Activated T-cell treated with anti-CD3 and anti-CD28 coated beads for 24 hours (primary cell): ENCODE measurements at places on chromosomes 4 and X.

GRCh38 chr4:103915224-103915869 is 195.6 kb upstream of the TACR3 start:
- no peak for DNase-seq

- DNase-seq = no peak
Observed at GRCh38 chr4:118180776-118181175, 146.5 kb downstream of the NDST3 start.

DNA sequence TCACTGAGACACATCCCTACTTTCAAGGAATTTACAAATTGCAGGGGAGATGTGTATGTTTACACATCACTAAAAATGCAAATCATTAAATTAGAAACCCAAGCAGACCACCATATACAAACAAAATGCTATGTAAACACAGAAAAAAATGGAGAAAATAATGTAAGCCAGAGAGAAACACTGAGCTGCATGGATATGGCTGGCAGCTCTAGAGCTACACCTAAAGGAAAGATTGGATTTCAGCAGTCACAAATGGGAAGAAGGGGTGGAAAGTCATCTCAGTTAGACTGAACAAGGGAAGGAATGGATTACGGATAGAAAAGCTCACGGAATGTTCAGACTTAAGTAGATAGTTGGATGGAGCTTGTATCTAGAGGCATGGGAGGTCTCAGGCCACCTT is 186.3 kb downstream of the MOSPD2 start:
- no peak for DNase-seq

DNA sequence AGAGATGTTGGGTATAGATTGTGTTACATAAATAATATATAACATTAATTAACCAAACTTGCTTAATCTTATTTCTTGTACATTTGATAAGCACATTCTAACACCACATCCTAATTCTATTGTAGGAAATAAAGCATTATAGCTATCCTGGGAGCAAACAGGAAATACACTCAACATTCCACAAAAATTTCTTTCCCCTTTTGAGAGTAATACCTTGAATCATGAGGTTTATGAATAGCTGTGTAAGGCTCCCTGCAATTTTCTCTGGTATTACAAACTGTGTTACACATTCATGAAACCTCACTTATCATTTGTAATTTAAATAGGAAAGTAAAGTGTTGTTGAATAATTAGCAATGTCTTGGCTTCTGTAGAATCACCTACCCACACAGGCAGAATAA is 95.1 kb downstream of the TMEM47 start:
- DNase-seq = no peak

GRCh38 chr4:16019649-16020048 is 56.7 kb upstream of the FGFBP2 start:
- DNase-seq = no peak

GRCh38 chr4:171170671-171171070 is 642.5 kb upstream of the GALNTL6 start:
- no peak for DNase-seq

DNA sequence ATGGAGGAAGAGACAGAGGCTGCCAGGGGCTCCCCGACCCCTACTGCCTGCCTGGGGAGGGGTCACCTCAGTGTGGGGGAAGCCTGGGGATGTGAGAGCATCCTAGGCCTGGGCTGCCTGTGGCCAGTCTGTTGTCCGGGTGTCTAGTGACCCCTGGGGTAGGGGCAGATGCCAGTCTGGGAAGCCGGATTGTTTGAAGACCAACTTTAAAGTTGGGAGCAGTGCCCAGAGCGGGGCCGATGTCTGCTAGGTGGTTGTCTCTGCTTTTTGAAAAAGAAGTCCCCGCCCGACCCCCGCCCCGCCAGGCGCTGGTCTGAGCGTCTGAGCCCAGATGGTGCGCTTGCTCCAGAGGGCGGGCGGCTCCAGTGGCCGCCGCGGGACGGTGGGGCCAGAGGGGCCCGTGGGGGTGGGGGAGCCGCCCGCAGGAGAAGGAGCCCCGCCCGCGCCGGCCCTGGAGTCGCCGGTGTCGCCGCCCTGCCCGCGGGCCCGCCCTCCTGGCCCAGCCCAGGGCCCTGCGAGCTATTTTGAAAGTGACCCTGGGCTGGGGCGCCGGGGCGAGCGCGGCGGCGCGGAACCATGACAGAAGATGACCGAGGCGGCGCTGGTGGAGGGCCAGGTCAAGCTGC is at the start of gene DOK7:
TSS of gene DOK7 (plus strand) at position 517 of the 626 bp plus-strand sequence. CDS start at position 587, 70 bp downstream.
- DNase-seq = no peak

GRCh38 chr4:103099691-103100392 is at the start of gene BDH2:
BDH2 (minus strand) TSS chr4:103099834; CDS start chr4:103096254, 3,580 bp downstream.
- DNase-seq = peak; percentile 14

DNA sequence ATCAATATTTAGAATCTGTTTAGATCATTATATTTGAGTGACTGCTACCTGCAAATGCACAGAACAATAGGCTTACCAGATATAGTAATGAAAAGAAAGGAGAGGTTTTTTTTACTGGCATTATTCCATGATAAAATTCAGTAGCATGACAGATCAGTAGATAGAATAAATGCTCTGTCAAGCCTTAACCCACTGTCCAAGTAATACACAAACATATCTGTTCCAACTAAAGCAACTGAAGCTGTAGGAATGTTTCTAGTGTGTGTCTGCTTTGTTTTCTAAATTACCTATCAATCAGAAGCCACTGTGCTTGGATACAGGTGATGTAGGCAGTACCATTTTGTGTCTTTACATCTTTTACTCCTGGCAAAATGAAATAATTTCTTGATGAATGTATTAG is 604.6 kb downstream of the PCDH7 start:
- DNase-seq = no peak

- no peak for DNase-seq
Observed at GRCh38 chr4:107711831-107712230, 8.2 kb downstream of the PAPSS1 start.

DNA sequence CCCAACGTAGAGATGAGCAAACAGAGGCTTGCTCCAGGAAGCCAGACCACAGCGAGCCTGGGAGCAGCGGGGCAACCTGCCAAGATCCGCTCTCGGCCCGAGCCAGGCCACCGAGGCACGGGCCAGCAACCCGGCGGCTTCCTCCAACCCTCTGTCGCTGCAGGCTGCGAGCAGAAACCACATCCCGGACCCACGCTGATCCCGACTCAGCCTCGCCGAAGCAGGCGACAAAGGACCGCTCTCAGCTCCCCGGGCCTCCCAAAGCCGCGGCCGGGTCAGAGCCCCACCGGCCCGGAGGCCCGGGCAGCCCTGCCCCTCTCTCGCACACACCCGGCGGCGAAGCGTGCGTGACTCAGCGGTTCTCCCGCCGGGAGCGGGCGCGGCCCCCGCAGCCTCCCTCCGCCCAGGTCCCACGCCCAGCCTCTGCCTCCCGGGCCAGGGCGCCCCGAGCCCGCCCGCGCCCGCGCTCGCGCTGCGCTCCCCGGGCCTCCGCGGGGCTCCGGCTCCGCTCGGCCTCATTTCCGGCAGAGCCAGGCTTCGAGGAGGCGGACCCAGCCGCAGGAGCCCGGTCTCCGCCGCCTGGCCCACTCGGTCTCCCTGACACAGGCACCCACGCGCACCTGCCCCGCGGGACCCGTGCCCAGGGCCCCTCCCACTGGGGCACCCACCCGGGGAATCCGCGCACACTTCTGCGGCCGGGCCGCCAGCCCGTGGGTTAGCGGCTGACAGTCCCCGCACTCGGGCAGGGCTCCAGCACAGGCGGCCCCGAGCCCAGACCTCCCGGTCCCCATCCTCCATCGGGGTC is 1.7 kb downstream of the PPP2R2C start:
- DNase-seq = no peak

DNA sequence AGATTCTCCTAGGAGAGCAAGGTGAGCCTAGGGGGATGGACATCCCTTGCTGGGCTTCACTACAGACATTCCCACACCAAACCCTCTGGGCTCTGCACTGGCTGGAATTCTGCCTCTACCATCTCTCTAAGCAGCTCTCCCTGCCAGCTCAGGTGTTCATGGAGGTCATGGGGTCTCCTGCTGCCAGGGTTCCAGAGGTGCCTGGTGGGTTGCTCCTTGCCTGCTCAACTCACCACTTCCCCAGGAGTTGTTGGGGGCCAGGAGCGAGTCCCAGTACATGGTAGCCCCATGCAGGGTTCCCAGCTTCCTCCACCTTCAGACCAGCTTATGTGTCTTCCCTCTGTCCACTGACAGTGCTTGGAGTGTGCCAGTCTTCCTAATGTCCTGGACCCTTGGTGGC is 167.8 kb upstream of the PAQR3 start:
- no peak for DNase-seq

DNA sequence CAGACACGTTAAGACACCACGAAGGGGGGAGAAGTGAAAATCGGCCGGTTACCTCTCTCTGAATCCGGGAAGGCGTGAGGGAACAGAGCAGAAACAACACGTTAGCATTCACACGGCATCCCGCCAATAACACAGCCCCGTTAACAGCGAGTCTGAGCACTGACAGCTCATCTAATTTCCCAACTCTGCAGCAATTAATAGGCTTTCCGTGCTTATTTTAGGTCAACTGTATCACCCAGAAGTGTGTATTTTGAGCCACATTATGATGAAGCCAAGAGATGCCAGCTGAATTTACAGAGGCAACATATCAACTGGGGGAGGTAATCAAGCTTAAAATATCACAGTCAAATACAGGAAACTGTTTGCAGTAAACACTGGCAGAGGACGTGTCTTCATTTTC is 92.6 kb downstream of the NSUN7 start:
- DNase-seq = no peak

- DNase-seq = no peak
Observed at GRCh38 chr4:23022032-23022431, 329.3 kb downstream of the GBA3 start.

DNA sequence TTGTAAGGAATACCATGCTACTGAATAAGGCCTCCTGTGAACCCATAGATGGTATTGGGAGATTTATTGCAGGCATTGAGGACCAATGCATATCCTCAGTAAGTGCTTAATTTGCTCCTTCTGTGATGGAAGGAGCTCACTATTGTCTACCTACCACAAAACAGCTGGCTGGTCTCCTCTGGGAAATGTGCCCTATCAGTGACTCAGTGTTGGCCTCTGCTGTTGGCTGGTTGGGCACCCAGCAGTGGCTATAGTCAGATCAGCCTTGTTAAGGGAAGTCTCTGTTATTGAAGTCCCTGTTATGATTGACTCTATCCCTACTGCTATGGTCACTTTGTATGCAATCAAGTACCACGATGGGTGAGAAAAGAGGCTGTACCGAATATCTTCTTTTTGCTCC is 27.5 kb upstream of the OTUD4 start:
- no peak for DNase-seq

GRCh38 chr4:187714957-187715356 is 280.6 kb upstream of the ZFP42 start:
- DNase-seq = no peak
